Adrenal gland (tissue), 19 donors: ENCODE measurements at places on chromosomes 6 and 20.

DNA sequence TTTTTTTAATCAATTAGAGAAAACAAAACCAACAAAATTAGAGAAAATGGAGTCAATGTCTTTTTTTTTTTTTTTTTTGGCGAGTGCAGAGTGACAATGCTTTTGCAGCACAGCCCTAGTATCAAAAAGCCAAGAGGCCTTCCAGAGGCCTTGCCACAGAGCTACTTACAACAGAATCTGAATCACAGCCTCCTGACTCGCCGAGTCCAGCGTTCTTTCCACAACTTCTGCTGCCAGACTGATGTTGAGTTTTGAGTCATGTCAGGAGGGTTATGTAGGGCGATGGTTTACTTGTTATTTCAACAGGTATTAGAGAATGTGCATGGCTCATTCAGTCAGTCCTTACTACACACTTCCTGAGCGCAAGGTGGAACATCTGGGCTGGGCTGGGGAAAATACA lies 88.6 kb downstream of the FNDC1 start:
- no peaks in the 10 kb centered on the region for H3K4me1 ChIP-seq
- H3K27me3 ChIP-seq: no peaks in the 10 kb centered on the region
- no peaks in the 10 kb centered on the region for H3K36me3 ChIP-seq
- no peak overlapping the region for H3K27ac ChIP-seq

DNA sequence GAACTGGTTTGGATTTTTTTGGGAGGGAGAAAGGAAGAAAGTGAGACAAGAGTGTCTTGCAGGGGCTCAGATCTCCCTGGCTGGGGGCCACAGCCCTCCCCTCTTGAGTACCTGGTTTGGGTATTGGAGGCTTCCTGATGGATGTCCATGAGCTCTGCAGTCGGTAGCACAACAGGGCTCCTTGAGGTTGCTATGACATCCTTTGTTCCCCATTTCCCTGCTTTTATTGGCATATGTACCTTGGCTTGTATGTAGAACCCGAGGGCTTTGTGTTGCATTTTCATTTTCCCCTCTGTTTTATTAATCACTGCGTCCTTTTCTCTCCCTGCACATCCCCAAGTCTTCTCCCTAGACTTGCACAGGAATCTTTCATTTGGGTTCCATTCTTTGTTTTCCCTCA lies 355.5 kb upstream of the TSHZ2 start:
- DNase-seq: no peak
- peaks cover 8% of the 10 kb centered on the region for H3K27me3 ChIP-seq
- H3K27ac ChIP-seq: no peak overlapping the region
- no peak overlapping the region for H3K4me3 ChIP-seq
- no peaks in the 10 kb centered on the region for H3K36me3 ChIP-seq
- no peaks in the 10 kb centered on the region for H3K4me1 ChIP-seq

DNA sequence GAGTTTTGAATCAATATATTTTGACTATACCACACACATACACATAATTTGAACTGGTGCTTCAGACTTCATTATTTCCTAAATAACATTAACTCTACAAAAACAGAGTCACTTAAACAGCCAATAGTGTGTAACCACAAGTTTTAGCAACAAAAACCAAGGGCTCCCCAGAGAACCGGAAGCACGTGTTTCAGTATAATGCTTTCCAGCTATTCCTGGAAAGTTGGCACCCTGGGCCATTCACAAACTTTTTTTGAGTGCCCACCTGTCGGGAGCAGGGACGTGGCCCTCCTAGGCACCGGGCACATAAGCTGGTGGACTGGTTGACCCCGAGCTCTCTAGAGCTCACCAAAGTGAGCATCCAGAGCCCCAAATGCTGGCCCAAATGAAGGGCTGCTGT lies 1.9 kb upstream of the SLC35D3 start:
- H3K27me3 ChIP-seq: peaks cover 23% of the 10 kb centered on the region
- H3K4me1 ChIP-seq: peaks cover 30% of the 10 kb centered on the region
- no peak overlapping the region for H3K27ac ChIP-seq
- H3K36me3 ChIP-seq: no peaks in the 10 kb centered on the region

DNA sequence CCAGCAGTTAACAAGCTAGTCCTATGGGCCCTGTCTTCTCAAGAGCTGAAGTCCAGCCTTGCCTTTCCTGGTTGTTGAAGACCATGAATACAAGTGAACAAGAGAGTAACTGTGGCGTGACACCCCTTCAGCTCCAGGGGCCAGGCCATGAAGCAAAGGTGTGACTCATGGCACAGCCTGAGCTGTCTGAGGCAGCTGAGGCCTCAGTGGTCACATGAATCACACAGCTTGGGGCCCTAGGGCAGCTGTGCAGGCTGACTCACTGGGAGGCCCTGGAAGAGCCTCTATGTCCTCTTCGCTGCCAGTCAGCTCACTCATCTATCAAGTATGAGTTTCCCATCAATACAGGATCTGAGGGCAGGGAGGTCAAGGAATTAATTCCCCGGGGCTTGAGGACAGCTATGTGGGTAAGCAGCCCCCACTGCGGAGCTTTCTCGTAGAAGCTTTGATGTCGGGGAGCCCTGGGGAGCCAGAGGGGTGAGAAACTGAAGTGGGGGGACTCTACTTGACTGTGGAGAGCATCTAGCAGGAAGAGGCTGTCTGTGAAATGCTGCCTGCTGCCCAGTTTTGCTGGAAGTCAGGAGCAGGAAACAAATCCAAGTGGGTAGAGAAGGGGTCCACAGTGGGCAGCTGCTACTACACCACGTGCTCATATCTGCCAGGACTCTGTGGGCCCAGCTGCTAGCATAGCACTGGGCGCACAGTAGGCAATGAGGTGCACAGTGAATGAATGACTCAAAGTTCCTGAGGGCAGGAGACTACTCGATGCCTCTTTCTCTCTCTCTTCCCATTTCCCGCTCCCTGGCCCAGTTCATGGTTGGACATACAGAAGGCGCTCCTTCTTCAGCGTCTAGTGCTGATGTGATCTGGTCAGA lies 13.7 kb upstream of the FAM83C start:
- peaks cover 20% of the 10 kb centered on the region for H3K4me1 ChIP-seq
- H3K36me3 ChIP-seq: no peaks in the 10 kb centered on the region
- H3K27ac ChIP-seq: peak overlapping the region; percentile 78
- DNase-seq: peak; percentile 80
- no peak overlapping the region for H3K4me3 ChIP-seq

- H3K27ac ChIP-seq: peak within 1 kb of the TSS; percentile 74
- H3K36me3 ChIP-seq: no peaks in the 10 kb centered on the region
- H3K27me3 ChIP-seq: no peaks in the 10 kb centered on the region
- peak; percentile 89 for DNase-seq
- H3K4me1 ChIP-seq: peaks cover 5% of the 10 kb centered on the region
- peak within 1 kb of the TSS; percentile 62 for H3K4me3 ChIP-seq
Measured at GRCh38 chr20:33731693-33732165, at the start of gene ZNF341. ZNF341 (plus strand) TSS chr20:33731996; CDS start chr20:33732022, 26 bp downstream.

DNA sequence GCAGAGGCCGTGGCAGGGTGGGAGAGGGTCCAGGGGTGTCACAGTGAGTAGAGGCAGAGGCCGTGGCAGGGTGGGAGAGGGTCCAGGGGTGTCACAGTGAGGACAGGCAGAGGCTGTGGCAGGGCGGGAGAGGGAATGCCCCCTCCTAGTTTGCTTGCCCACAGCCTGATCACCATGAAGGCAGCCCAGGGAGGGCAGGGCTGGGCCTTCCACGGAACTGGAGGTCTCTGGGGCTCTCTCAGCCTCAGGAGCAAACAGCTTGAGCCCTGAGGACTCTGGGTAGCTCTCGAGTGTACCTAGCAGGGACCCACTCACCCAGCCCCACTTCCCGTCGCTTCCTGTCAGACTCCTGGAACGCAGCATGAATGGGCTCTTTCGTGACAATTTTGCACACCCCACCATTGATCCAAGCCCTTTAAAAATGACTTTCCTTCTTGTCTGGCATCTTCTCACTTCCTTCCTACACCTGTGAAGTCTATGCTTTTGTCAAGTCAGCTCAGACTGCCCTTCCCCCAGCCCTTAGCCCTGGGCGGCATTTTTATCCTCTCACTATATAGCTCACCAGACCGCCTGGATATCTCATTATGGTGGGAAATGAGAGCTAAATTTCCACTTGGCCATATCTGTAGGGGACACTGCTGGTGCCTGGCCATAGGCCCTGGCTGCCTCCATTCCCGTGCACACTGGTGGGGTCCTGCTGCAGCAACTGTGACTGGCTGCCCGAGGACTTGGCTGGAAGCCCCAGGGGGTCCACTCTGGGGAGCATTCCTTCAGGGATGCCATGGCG lies 140.3 kb downstream of the CDC5L start:
- H3K27me3 ChIP-seq: no peaks in the 10 kb centered on the region
- no peak overlapping the region for H3K4me3 ChIP-seq
- H3K27ac ChIP-seq: no peak overlapping the region
- no peaks in the 10 kb centered on the region for H3K4me1 ChIP-seq

DNA sequence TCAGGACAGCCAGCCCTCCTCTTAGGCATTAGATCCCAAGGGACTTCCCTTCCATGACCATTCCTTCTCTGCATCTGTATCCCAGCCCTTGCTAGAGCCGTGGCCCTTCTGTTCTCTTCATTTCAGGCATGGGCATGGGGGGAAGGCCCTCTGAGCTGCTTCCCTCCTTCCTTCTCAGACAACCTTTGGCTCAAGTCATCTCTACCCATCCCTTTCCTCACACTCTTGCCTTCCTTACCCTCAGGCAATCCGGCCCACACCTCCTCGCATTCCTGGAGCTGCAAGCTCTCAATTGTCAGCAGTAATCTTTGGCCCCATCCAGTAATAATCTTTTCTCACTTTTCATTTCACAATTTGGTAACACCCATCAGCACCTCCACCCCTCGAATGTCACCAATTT lies 426.9 kb upstream of the JARID2 start:
- no peaks in the 10 kb centered on the region for H3K4me1 ChIP-seq
- no peak overlapping the region for H3K27ac ChIP-seq
- DNase-seq: no peak

GRCh38 chr6:18186033-18186432 lies 30.8 kb downstream of the KDM1B start:
- no peaks in the 10 kb centered on the region for H3K36me3 ChIP-seq
- H3K4me3 ChIP-seq: no peak overlapping the region
- no peaks in the 10 kb centered on the region for H3K27me3 ChIP-seq

- peaks cover 7% of the 10 kb centered on the region for H3K4me1 ChIP-seq
- peak overlapping the region; percentile 93 for H3K27ac ChIP-seq
- H3K27me3 ChIP-seq: no peaks in the 10 kb centered on the region
Measured at GRCh38 chr6:29753309-29753644, 30.0 kb downstream of the HLA-F start.

DNA sequence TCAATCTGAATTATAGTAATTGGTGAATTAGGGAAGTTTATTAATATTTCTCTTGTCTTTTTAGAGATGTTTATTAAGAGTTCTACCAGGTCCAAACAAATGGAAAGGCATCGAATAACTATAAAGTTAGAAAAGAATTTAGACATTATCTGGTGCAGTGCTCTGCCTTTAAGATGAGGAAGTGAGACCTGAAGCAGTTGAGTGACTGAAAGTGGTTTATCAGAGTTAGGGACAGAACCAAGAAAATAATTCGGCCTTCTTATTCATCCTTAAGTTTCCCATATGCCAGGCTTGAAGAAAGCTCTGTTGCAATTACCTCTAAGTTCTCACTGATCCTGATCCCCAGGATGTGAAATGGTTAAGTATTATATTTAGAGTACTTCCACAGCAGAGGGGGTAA lies 94.2 kb upstream of the FLRT3 start:
- H3K36me3 ChIP-seq: no peaks in the 10 kb centered on the region
- H3K4me1 ChIP-seq: no peaks in the 10 kb centered on the region
- no peak overlapping the region for H3K4me3 ChIP-seq
- DNase-seq: no peak

DNA sequence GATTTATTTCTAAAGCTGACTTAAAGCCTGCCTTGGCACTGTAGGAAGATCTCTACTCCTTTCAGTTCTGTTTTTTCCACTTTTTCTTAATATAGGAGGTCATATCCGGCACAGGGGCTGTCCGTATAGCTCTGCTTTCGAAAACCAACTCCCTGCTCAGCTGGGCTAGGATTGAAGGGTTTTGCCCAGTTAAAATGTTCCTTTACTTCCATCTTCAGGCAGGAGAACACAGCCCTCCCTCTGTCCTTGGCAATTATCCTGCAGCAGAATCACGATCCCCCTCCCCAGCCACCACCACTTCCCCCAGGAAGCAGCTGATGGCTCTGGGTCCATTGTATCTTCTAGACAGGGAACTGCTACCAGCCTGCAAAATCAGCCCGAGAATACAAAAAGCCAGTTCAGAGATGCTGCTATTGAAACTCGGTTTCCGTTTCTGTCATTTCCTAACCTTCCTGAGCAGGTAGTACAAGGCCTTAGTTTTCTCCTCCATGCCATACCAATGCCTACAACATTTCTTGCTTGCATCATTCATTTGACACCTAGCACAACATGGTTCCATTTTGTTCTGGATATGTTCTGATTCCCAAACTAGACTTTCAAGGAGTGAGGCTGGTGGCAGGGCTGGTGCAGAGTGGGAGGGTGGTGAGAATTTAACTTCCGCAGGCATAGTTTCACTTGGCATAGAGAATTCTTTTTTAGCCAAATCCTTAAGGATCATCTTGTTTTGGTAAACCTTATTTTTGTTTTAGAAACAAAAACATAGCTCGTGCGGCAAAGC lies 53.9 kb downstream of the FAM50B start:
- H3K4me1 ChIP-seq: no peaks in the 10 kb centered on the region
- no peaks in the 10 kb centered on the region for H3K36me3 ChIP-seq
- H3K4me3 ChIP-seq: no peak overlapping the region

DNA sequence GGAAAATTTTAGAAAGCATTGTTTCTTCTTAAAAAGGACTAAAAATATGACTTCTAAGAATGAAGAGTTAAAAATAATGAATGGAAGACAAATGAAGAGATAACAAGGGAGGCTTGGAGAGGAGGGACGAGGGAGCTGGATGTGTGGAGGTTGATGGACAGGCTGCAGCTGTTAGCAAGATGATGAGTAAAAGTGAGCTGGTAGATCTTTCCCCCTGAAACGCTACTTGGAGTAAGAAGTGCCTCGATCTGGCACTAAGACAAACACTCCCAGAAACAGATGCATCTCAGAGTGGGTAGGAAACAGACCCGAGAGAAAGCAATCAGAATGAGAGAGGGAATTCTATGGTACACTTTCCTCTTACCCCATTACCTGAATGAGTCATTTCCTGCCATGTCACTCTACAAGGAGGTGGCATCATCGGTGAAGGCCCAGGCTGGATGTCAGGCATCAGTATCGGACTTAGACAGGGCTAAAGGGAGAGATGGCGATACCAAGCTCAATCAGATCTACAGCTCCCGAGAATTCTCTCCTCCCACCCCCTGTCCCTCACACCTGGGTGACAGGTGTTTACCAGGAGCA lies 154.1 kb upstream of the BMP2 start:
- DNase-seq: no peak
- H3K4me1 ChIP-seq: no peaks in the 10 kb centered on the region
- no peaks in the 10 kb centered on the region for H3K36me3 ChIP-seq
- no peaks in the 10 kb centered on the region for H3K27me3 ChIP-seq
- no peak overlapping the region for H3K4me3 ChIP-seq

GRCh38 chr6:154112181-154112809 lies 73.3 kb downstream of the OPRM1 start:
- no peak overlapping the region for H3K4me3 ChIP-seq
- H3K36me3 ChIP-seq: no peaks in the 10 kb centered on the region
- H3K4me1 ChIP-seq: no peaks in the 10 kb centered on the region

DNA sequence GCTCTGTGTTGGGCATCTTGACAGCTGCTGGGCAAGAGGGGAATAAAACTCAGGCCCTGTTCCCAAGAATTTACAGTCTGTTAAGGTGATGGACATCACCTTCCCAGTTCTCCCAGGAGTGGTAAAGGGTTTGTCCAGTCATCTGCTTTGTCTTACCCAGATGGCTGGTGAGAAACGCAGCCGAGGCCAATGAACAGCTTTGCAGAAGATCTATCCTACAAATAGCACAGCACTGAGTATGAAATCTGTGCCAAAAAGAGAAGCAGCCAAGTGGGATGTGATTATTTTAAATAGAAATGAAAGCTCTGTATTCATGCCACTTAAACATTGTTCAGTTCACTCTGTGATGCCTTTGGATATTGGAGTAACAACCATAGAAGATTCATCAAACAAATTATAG lies 132.7 kb upstream of the SLC22A16 start:
- no peaks in the 10 kb centered on the region for H3K36me3 ChIP-seq
- no peaks in the 10 kb centered on the region for H3K4me1 ChIP-seq
- no peak overlapping the region for H3K4me3 ChIP-seq
- no peak for DNase-seq
- H3K27me3 ChIP-seq: no peaks in the 10 kb centered on the region
